Head of caudate nucleus (tissue), 42 donors: ENCODE measurements at places on chromosomes 3 and 15.

- DNase-seq = no peak
Measured at GRCh38 chr3:78494851-78495250, 1272.9 kb downstream of the ROBO1 start.

GRCh38 chr3:184679056-184679816 lies 32.6 kb downstream of the MAGEF1 start:
- DNase-seq = no peak

DNA sequence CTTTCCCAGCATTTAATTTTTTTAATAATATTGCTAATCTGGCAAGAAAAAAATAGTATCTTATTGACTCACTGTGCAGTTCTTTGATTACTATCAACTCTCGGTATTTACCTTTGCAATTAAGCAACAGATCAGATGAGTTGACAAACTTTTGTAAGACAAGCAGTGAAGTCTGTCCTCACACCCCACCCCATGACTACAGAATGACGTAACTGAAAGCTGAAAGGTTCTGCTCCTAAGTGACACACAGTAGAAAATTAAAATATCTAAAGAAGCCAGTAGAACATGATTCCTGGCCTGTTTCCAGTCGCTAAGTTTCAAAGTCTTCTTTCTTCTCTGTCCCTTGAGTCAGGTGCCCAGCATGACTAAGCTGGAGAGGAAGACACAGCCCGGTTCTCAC lies 135.5 kb downstream of the STT3B start:
- no peak for DNase-seq

GRCh38 chr3:127162947-127163645 lies 29.8 kb upstream of the PRR23E start:
- DNase-seq = no peak

- DNase-seq = no peak
Measured at GRCh38 chr3:192597506-192597905, 129.8 kb downstream of the FGF12 start.

DNA sequence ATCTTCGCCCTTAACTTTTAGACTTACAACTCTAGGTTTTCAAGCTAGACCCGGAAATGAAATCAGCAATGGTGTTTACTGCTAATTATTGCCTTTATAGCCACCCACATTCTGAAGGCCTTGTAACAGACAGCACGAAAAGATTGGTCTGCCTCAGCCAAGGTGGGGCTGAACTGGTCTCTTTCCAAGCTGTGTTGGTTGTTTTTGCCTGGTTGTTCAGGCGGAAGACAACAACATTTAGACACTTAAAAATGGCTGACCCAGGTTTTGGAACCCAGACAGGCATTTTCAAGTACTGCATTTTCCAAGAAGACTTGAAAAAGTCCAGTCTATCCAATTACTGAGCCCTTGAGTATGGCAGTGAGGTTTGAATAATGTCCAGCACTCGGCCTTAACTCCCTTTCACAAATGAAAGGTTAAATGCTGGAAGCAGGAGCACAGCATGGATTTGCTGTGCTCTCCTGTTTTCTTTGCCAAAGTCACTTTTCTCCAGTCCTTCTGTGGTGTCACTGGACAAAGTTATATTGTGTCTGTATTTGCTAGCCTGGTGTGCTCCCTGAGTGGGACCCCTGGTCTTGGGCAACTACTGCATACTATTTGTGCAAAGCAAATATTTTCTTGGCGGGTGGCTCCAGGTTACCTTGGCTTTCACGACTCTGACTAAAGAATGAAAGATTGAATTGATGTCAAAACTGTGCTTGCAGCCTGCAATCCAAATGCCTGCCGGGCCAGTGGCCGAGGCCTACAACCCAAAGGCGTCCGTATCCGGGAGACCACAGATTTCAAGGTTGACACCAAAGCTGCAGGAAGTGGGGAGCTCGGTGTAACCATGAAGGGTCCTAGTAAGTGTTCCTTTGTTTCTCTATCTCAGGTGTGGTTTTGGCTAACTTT lies 93.5 kb downstream of the FLNB start:
- peak; percentile 29 for DNase-seq

DNA sequence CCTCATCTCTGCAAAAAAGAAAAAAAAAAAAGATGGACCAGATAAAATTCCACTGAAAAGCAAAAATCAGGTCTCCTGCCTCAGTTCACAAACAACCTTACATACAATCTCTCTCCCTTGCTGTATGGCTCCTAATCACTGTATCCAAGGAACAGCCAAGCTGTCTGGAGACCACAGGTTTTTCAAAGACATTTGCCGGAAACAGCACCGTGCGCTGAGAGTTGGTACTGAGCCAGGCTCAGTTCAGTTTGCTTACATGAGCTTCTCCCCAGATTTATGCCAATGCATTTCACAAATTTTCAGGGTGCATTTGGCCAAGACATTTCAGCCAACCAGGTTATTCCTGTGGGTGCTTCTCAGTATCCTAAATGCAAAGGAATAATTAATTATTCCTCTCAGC lies 4.1 kb downstream of the ACP3 start:
- no peak for DNase-seq

- no peak for DNase-seq
Measured at GRCh38 chr3:149886957-149887356, 73.9 kb downstream of the RNF13 start.

DNA sequence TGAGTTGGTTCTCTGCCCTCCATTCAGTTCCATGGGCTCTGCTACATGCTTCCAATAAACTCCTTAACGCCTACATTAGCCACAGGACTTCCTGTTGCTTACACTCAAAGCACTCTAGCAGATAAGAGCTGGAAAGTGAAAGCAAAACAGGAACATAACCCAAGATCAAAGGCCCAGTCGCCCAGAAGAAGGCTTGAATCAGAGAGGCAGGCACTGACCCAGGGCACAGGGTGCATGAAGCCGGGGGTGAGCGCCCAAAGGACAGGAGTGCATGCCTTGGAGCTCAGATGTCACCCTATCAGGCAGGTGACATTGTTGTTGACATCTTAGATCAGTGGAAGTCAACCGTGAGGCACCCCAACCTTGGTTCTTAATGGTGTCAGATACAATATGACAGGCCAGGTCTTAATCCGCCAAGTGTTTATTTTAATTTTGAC lies 235.1 kb downstream of the UACA start:
- DNase-seq = no peak

DNA sequence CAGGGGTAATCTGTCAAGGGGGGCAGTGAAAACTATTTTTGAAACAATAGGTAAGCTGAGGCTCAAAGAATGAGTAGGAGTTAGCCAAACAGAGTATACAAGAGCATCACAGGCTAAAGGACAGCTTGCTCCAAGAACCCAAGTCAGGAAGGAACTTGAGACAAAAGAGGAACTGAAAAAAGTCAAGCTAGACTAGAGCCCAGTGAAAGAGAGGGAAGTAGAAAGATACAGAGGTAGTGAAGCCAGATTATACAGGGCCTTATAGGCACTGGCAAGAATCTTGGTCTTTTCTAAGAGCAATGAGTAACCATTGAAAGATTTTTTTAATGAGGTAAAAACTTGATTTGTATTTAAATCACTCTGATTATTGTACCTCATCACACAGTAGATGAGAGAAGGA lies 69.9 kb downstream of the FILIP1L start:
- DNase-seq = no peak

DNA sequence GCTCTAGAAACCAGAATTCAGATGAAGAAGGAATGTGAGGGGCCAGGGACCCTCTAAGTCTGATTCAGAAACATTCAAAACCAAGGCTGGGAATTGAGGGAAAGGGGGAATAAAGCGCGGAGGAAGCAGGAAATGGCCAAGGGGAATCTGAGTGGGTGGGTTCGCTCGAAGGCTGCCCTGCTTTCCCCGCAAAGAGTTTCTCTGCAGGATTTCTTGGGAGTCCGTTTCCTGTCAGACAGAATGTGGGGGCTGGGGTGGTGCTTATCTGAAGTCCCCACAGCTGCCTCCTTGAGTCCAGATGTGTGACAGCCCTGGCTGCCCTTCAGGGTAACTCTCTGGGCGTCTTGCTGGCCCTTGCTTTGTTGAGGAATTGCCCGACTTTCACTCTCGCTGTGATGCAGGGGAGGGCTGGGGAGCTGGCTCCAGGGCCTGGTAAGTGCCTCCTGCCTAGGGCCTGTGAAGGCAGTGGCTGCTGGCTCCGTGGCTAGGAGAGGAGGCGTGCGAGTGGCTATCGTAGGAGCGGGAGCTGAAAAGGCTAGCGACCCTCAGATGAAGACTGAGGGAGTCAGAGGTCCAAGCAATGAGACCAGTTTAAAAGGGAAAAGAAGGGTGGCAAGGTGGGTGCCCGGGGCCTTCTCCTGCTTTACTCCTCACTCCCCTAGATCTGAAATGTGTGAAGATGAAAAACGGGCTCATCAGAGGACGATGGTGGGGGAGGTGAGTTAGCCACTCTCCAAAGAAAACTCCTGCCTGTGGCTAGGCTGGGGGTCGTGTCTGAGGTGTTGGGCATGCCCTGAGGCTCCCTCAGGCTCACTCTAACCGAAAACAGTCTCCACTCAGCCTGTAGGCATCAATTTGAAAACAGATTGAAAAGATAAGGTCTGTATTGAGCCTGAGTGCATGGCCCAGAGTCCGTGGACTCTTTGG lies 143.9 kb upstream of the UMPS start:
- no peak for DNase-seq

GRCh38 chr15:41691471-41691870 lies 31.3 kb downstream of the MGA start:
- DNase-seq = no peak

- DNase-seq = no peak
Measured at GRCh38 chr3:66066963-66067617, 28.4 kb upstream of the MAGI1 start.

DNA sequence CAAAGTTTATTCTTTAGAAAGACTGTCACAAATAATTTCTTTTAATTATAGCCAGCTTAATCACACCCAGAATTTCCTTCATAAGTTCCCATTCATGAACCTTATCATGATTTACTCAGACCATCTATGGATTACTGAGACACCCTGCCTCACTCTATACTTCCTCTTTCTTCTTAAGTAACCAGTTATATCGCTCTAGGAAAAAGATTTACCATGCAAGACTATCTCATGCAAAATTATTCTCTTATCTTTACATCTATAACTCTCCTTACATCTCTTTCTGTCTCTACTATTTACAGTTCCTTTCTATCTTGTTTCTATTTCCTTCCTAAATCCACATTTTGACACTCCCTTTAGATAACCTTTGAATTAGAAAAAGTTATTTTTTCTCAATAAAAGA lies 316.8 kb downstream of the POLQ start:
- no peak for DNase-seq

GRCh38 chr15:48465410-48465809 lies 134.2 kb downstream of the DUT start:
- no peak for DNase-seq
